Esophagus squamous epithelium (tissue), 5 donors: ENCODE measurements at places on chromosomes 5 and 9.

DNA sequence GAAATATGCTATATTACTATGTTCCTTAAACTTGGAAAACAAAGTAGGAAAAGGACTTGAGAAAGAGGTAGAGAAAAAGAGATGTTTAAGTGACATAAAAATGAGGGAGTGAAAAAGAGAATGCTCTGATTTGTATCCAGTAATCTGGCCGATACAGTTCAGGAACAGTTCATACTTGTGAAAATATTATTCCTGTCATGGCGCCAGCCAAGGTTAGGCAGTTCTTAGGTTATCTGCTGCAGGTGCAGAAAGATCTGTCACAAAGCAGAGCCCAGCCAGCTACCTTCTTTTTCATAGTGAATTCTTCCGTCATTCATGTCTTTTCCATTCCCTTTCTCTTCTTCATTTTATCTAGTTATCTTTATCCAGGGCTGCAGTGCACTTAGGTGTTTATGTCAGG is 256.3 kb downstream of the ADAMTSL1 start:
- DNase-seq = no peak

- DNase-seq = no peak
These were observed 160.0 kb downstream of the C9orf152 start for GRCh38 chr9:110047955-110048402.

- DNase-seq = no peak
These were observed 71.2 kb upstream of the SLC28A3 start for GRCh38 chr9:84411683-84412267.

DNA sequence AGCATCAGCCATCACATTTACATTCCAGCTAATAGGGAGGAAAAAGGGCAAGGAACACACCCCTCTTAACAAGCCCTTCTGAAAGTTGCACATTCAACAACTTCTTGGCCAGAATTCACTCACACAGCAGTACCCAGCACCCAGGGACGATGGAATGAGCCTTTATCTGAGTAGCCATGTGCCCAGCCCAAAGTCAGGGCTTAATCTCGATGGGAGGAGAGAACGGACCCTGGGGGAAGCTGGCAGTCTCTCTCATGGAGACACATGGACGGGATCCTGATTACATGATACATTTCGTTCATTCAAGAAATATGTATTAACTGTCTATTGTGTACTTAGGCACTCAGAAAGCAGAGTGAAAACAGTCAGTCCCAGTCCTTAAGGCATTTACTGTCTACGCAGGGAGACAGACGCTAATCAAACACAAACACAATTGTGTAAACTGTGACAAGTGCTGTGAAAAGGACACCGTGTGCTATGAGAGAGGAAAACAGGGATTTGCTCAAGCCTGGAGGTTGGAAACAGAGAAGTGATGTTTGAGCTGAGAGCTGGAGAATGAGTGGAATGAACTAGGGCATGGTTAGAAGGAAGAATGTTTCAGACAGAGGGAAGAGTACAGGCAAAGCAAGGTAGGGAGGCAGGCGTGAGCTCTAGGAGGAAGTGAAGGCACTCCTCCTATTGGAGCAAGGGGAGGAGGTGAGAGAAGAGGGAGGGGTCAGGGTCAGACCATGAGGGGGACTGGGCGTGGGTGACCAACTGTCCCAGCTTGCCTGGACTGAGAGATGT is 7.4 kb downstream of the OTULINL start:
- no peak for DNase-seq

GRCh38 chr5:81371354-81371876 is 22.5 kb downstream of the ACOT12 start:
- DNase-seq = no peak

DNA sequence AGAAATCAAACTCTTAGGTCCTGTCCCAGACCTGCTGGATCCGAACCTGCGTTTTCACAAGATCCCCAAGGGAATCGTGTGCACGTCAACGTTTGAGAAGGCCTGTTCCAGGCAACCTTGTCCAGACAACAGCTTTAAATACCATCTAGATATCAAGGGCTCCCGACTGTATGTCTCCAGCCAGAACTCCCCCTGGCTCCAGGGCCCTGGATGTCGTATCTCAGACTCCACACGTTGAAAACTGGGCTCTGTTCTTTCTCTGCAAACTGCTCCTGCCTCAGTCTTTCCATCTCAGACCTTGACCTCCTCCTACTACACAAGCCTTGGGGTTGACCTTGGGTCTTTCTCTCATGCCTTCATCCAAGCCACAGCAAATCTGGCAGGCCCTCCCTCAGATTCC is 5.8 kb upstream of the ENG start:
- DNase-seq = no peak

DNA sequence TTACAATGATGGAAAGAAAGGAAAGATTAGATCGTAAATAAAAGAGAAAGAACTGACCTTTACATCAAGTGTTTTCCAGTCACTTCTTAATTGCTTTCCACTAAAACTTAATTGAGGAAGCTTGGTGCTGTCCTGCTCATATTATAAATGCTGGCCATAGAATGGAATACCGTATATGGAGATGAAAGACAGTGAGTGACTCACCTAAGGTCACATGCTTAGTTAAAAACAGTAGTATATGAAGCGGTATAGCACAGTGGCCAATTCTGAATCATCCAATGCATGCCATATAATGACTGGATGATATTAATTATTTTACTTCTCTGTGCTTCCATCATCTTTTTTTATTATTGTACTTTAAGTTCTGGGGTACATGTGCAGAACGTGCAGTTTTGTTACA is 482.4 kb upstream of the SGCD start:
- DNase-seq = no peak

- DNase-seq = no peak
These were observed 84.3 kb upstream of the CAST start for GRCh38 chr5:96577909-96578308.

- DNase-seq = no peak
These were observed 16.6 kb downstream of the PTGR1 start for GRCh38 chr9:111582888-111583287.

GRCh38 chr5:58484505-58484904 is 6.7 kb upstream of the GAPT start:
- DNase-seq = no peak

- no peak for DNase-seq
These were observed 276.0 kb downstream of the TENT4A start for GRCh38 chr5:6989230-6989629.

DNA sequence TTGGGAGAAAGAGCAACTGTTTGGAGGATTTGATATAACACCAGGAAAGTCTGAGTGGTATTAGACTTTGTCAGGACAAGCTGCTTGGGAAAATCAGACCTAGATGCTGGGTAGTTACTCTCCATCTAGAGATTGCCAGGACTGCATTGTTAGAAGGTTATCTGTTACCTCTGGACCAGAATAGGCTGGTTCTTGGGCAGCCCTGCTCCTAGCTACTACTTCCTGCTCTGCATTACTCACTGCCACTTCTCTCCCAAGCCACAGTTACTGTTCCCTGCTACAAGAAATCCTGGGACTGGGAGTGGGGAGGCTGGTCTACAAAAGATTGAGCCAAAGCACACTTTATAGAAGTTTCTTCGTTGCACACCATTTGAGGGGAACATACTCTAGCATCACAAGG is 95.5 kb upstream of the KCNN2 start:
- no peak for DNase-seq

GRCh38 chr5:1105350-1106265 is 6.3 kb downstream of the SLC12A7 start:
- DNase-seq = no peak

GRCh38 chr5:158245513-158245912 is 386.6 kb upstream of the CLINT1 start:
- no peak for DNase-seq

- DNase-seq = no peak
These were observed 222.8 kb downstream of the NR2F1-AS1 start for GRCh38 chr5:93358176-93358575.

- DNase-seq = no peak
These were observed 9.5 kb upstream of the PHF19 start for GRCh38 chr9:120886490-120886967.

- no peak for DNase-seq
These were observed 105.7 kb downstream of the LURAP1L start for GRCh38 chr9:12880406-12881015.

DNA sequence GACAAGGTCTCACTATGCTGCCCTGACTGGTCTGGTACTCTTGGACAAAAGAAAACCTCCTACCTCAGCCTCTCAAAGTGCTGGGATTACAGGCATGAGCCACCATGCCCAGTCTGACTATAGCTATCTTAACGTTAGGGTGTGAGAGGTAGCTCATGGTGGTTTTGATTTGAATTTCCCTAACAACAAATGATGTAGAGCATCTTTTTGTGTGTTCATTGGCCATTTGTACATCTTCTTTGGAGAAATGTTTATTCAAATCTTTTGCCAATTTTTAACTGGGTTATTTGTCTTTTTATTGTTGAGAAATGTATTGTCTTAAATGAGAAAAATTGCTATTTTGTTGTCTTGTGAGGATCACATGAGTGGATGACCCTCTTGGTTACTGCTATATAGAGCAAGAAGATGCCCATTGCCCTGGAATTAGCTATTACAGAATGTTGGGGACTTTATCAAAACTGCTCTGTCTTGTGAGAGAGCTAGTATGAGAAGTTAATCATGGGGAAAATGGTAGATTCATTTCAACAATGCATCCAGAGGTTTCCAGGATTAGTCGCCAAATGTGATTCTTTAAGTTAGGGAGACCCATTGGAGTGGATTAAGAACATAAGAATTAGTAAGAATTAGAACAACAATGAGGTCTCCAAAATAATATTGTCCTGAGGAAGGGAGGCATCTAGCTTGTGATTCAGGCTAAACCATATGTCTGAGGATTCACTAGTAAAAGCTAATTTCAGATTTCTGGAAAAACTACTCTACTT is 124.3 kb upstream of the MOCS2 start:
- DNase-seq = no peak
